ENCODE measurements at places on chromosomes 7 and 10.

DNA sequence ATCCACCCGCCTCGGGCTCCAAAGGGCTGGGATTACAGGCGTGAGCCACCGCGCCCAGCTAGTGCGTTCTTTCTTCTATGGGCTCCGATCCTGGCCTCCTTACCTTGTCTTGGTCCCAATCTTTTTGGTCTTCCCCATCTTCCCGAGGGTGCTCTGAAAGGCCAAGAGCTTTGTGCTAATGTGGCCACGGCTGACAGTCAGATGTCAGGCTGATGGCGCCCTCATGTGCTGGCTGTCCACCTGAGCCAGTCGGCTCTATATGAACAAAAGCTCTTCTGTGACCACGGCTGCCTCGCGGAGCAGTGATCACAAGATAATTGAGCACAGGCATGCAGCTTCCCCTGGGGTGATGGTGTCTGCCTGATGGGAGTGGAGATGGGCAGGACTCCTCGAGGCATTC lies 11.0 kb upstream of the AHCYL2 start:
- no peak for DNase-seq

DNA sequence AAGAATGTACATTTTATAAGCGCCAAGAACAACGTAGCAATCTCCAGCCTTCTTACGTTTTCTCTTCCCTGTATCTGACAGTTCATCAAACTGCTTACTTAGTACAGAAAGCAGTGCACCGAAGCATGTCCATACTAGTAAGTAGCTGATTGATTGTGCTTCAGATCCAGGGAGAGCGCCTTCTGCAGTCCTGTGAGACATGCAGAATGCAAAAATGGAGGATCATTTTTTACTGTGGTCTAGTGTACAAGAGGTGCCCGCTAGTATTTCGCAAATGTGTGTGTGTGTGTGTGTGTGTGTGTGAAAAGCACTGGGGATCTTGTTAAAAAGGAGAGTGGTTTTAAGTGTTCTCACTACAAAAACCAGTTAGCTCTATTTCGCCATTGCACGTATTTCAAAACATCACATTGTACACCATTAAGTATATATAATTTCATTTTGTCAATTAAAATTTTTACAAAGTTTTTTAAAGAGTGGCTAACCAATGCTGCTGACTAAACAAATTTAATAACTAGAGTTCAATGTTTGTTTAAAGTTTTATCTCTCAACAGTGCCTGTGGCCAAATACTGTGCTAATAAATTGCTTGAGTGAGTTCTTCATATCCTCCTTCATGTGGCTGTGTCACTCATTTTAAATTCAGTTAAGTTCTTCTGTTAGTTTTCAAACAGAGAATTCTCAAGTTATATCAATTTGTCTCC lies 99.6 kb downstream of the ZMYND11 start:
- DNase-seq: no peak

- no peak for DNase-seq
These were observed 91.3 kb upstream of the TMEM106B start for GRCh38 chr7:12119620-12120303.

DNA sequence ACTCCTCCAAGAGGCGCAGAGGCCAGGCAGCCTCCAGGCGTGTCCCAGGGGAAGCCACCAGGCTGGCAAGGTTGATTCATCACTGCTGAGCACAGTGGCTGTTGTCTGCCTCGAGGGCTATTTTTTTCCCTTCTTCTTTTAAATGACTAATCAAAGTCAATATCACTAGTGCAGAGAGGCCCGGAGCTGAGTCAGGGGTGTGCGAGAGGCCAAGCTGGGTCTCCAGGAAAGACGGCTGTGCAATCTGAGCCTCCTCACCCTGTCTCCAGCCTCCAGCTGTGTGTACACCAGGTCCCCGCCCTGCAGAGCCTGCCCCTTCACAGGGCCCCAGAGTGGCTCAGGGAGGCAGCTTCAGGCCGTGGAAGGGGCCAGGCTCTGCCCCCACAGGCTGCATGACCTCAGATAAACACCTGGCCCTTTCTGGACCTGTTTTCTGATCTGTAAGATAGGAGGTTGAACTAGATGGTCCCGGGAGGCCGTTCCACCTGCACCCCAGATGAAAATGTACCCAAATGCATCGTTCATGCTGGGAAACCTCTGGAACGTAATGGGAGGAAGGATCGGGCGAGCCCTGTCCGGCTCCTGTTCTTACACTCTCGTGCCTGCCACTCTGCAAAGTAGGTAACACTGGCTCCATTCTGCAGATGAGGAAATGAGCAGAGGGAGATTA lies 3.7 kb downstream of the STX1A start:
- no peak for DNase-seq

DNA sequence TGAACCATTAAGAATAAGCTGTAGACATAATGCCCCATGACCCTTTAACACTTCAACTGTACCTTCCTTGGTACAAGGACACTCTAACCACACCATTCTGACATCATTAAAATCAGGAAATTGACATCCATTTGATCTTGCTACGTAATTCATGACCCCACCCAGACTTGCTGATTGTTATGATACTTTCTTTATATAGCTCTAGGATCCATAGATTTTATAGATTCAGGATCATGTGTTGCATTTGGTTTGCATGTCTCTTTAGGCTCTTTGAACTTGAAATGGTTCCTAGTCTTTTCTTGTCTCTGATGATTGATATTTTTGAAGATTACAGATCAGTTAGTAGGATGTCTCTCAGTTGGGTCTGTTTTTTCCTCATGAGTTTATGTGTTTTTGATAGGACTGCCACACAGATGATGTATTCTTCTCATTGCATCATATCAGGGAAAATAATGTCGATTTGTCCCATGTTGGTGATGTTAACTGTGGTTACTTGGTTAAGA lies 13.5 kb downstream of the CCM2 start:
- no peak for DNase-seq

- DNase-seq: no peak
These were observed 42.3 kb upstream of the SORCS1 start for GRCh38 chr10:107206833-107207232.

DNA sequence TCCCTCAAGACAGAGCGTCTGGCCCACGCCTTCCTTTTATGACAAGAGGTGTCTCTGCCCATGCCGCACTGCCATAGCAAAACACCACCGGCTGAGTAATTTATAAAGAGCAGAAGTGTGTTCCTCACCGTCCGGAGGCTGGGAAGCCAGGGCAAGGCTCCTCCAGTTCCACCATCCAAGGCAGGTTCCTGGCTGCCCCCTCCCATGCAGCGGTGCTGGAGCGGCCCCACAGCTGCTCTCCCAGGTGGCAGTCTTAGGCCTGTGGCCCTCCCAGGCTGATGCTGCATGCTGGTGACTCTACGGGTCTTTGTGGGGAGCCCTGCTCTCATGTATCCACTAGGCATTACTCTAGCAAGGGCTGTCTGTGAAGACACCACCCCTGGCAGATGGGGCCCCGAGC lies 113.1 kb downstream of the TCERG1L start:
- DNase-seq: no peak

DNA sequence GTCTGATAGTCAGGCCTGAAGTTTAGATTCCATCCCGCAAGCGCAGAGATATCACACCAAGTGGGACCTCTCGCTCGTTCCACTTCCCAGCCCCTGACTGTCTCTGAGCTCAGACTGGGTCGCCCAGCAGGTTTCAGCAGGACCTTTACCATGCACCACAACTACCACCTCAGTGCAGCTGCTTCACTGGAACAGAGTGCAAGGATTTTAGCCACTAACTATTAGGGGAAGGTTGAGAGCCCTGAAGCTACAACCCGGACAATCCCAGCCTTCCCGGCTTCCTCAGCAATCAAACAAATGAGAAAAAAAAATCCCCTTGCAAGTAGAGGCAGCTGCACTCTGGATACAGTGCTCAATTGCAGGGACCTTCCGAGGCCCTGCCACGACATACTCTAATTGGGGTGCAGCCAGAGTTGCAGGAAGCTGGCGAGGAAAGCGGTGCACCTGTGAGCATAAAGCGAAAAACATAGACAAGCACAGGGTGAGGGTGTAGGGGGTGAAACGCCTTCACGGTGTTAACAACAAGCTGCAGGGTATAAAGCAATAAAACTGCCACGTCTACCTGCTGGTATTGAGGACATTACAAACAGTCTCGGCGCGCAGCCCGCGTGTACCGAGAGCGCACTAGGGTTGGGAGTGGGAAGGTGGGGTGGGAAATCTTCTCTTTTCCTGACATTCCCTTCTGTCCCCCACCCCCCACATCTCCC lies 2.6 kb upstream of the DLX6 start:
- DNase-seq: no peak

GRCh38 chr10:12181065-12181775 lies 14.5 kb downstream of the NUDT5 start:
- DNase-seq: no peak

- no peak for DNase-seq
These were observed 1.3 kb downstream of the CUTC start for GRCh38 chr10:99733366-99733765.

DNA sequence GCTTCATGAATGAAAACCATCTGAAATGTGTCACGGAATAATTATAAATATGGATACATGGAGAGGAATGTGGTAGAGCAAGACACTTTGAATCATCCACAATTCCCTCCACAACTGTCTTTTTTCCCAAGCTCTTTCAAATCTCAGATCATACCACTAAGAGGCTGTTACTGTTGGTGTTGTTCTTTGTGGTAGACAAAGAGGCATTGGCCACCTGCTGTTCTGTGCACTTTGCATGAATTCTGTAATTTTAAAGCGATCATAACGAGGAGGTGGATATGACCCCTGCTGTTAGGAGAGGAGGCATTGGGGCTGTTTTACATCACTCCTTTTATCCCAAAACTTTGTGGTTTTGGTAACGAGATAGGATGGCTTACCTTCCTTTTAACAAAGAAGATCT lies 141.2 kb upstream of the KLF6 start:
- no peak for DNase-seq

GRCh38 chr7:44348851-44349781 lies 23.7 kb upstream of the CAMK2B start:
- no peak for DNase-seq

DNA sequence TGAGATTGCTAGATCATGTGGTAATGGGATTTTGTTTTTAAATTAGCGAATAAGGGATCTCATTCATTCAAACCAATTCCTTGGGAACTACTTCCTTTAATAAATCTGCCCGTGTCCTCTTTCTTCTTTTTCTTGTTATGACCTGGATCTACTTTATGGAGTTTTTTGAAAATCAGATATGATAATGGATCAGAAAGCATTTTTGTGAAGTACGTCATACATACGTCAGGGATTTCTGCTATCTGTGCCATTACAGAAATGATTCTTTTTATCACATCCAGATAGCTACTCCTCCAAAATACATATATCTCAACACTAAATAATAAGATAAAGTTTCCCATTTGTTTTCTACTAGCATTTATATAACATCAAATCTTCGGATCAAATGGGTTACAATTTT lies 40.2 kb upstream of the STK17A start:
- no peak for DNase-seq

- no peak for DNase-seq
These were observed 1.9 kb downstream of the CLRN3 start for GRCh38 chr10:127890832-127891334.

DNA sequence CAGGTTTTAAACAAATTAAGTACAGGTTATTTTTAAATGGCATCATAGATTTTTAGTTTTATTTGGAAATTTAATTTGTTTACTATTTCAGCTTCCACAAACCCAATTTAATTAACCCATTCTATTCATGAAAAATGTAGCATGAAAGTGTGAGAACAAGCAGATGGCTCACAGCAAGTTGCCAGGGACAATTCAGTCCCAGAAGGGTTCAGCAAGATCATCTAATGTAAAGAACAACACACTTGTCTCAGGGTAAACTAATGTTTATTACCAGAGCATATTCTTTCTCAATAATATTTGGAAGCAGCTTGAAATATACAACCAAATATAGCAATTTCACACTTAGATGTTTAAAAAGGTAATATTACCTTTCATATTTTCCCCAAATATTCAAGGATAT lies 166.9 kb upstream of the SLC13A1 start:
- no peak for DNase-seq

- DNase-seq: no peak
These were observed 741.4 kb upstream of the POT1 start for GRCh38 chr7:125670926-125671572.

DNA sequence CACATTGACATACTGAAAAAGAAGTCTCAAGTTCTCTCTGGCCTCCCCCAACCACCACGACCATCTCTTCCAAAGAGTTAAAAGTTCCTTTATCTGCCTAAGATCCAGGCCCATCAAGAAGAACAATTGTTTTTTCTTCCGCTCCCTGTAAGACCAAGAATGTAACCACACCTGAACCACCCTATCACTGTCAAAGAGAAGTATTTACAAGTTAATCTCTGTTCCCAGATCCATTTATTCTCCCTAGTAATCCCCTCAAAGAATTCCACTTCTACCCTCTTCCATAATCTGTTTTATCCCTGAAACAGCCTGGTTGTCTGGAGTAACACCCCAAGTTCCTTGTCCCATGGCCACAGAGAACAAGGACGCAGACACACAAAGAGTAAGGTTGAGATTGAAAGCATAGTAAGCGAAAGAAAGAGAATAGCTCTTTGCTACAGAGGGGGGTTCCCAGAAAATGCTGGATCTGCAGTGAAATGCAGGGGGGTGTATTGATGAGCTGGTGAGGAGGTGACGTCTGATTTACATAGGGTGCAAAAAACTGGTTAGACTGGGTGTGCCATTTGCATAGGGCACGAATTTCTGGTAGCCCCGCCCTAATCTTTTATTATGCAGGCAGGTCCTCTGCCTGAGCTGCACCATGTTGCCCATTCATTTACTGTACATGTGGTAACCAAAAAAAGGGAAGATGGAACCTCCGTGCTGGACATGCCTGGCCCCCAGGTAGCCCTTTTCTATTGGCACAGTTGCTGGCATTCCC lies 122.0 kb downstream of the SKIDA1 start:
- DNase-seq: no peak

DNA sequence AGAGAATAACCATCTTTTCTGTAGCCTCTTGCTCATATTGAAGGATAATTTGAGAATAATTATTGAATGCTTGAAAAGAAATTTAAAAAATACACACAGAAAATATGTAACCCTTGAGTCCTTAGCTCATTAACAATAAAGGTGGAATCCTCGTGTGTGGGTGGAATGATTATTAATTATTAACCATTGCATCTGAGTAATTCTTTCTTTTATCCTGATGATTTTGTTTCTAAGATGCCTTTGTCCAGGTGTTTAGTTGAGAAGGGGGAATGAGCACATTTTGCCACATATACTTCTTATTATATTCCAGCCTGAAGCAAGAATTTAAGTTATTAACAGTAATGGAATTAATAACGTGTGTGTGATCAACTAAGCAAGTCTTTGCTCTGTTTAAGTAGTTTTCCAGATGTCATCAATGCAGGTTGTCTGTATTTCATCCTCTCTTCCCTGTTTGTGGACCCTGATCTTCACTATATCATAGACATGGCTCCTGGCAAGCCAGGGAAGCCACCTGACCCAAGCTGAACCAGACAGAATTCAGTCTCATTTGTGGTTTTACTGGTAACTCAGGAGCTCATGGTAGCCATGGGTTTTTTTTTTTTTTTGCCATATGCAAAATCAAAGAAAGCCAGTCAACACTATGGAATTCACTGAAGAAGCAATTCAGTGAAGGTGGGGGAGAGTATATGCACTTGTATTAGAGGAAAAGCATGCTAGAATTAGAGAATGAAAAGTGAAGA lies 144.3 kb downstream of the KIF20B start:
- DNase-seq: no peak

- no peak for DNase-seq
These were observed 48.5 kb upstream of the OSBPL3 start for GRCh38 chr7:25028370-25029021.

Measured in right atrium auricular region (tissue), 2 donors.